ENCODE measurements at places on chromosomes 1 and 21. TPM values are rescaled to one million over a fixed set of nuclear protein-coding genes. Genes with fewer than 3 reads are reported as not detected.

- no peak for DNase-seq
These were observed 121.7 kb downstream of the DMRTB1 start for GRCh38 chr1:53580739-53581475.

Gene MAP3K21
- total RNA-seq = 0.26 TPM

Gene OR2T11
- total RNA-seq = not detected

DNA sequence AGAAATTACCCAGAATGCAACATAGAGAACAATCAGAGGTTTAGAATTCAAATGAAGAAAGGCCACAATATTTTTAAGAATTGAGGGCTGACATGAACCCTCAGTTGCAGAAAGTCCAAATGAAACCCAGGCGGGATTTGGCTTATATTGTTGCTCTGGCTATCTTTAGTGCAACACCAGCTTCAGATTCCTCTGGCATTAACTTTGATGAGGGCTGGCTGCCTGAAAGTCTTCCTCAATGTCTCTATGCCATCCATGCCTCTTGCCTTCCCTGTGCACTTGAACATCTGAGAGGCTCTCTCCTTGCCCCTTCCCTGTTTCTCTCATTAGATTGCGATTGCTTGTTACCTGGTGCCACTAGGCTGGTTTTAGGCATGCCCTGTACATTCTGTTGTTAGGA lies 31.2 kb upstream of the DPT start:
- DNase-seq = no peak
